ENCODE measurements at places on chromosomes 5 and 9.

- no peak overlapping the region for H3K27ac ChIP-seq
- H3K4me3 ChIP-seq, result no peak overlapping the region
- no peaks in the 10 kb centered on the region for H3K27me3 ChIP-seq
- DNase-seq, result no peak
These were observed 111.4 kb downstream of the FANCC start for GRCh38 chr9:95206143-95206542.

DNA sequence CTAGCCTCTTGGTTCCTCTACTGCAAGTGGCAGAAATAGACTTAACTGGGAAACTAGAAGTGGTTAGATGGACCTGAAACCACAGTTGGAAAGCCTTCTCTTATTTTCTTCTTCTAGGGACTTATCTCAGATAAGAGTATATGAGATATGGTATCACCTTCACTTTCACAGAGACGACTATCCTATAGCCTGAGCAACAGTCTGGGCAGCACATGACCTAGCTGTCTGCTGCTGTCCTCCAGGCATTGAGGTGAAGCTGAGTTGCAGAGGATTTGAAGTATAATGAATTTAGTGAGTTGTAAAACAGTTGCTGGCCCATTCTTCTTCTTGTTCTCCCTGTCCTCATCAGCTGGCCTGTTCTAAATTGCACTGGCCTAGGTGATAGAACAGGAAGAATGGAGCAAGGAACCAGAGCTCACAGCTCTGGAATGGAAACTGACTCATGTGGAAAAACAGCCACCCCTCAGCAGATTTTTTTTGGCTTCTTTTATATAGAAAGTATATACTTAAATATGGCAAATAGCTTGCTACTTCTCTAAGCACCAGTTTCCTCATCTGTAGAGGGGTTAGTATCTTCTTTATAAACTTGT, 27.8 kb downstream of the RECK start:
- no peaks in the 10 kb centered on the region for H3K4me1 ChIP-seq
- no peak overlapping the region for H3K27ac ChIP-seq
- H3K27me3 ChIP-seq, result no peaks in the 10 kb centered on the region
- DNase-seq, result no peak
- no peak overlapping the region for H3K4me3 ChIP-seq

GRCh38 chr5:88675708-88676636, 207.0 kb downstream of the MEF2C start:
- peak overlapping the region; percentile 79 for H3K27ac ChIP-seq
- H3K36me3 ChIP-seq, result peaks cover 12% of the 10 kb centered on the region
- no peak for DNase-seq
- H3K4me1 ChIP-seq, result peaks cover 15% of the 10 kb centered on the region

- no peak overlapping the region for H3K27ac ChIP-seq
- H3K4me1 ChIP-seq, result peaks cover 8% of the 10 kb centered on the region
- no peak overlapping the region for H3K4me3 ChIP-seq
- H3K27me3 ChIP-seq, result no peaks in the 10 kb centered on the region
- no peak for DNase-seq
- no peaks in the 10 kb centered on the region for H3K36me3 ChIP-seq
These were observed 58.0 kb upstream of the RPL26L1 start for GRCh38 chr5:172901012-172901780.

DNA sequence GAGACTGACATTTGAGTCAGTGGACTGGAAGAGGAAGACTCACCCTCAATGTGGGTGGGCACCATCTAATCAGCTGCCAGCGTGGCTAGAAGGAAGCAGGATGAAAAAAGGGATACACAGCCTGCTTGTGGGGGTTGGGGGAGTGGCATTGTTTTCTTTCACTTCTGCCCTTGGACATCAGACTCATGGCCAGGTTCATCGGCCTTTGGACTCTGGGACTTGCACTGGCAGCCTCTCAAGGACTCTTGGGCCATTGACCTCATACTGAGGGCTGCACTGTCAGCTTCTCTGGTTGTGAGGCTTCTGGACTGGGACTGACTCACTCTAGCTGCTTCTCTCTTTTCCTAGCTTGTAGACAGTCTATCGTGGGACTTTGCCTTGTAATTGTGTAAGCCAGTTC, 374.9 kb downstream of the TLE1 start:
- DNase-seq, result no peak
- no peaks in the 10 kb centered on the region for H3K4me1 ChIP-seq
- no peaks in the 10 kb centered on the region for H3K36me3 ChIP-seq
- no peaks in the 10 kb centered on the region for H3K27me3 ChIP-seq
- H3K27ac ChIP-seq, result no peak overlapping the region

GRCh38 chr5:88821161-88821560, 61.8 kb downstream of the MEF2C start:
- H3K4me1 ChIP-seq, result no peaks in the 10 kb centered on the region
- H3K4me3 ChIP-seq, result no peak overlapping the region
- H3K27ac ChIP-seq, result no peak overlapping the region
- no peak for DNase-seq
- peaks cover 8% of the 10 kb centered on the region for H3K27me3 ChIP-seq

DNA sequence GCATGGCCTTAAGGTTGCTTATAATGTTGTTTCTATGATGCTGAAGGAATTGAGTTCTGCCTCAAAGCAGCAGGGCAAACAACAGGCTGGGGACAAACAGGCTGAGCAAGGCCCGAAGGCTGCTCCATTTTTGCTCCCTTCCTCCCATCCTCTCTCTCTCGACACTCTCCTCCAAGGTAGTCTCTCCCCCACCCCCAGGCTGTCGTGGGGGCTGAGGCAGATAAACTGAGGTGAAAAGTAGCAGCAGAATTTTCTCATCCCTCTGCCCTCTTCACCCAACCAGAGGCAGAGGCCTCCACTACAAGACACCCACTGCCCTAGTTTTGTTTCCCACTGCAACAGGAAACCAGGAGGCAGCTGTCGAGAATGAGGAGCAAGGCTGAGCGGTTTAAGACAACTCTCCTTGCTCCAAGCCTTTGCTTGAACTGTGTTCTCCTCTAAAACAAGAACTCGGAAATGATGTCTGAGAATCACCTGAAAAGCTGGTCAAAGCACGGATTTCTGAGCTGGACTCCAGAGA, 13.5 kb upstream of the GNA14 start:
- DNase-seq, result no peak
- peaks cover 7% of the 10 kb centered on the region for H3K27me3 ChIP-seq
- H3K4me1 ChIP-seq, result no peaks in the 10 kb centered on the region
- H3K36me3 ChIP-seq, result no peaks in the 10 kb centered on the region
- no peak overlapping the region for H3K27ac ChIP-seq
- H3K4me3 ChIP-seq, result no peak overlapping the region

DNA sequence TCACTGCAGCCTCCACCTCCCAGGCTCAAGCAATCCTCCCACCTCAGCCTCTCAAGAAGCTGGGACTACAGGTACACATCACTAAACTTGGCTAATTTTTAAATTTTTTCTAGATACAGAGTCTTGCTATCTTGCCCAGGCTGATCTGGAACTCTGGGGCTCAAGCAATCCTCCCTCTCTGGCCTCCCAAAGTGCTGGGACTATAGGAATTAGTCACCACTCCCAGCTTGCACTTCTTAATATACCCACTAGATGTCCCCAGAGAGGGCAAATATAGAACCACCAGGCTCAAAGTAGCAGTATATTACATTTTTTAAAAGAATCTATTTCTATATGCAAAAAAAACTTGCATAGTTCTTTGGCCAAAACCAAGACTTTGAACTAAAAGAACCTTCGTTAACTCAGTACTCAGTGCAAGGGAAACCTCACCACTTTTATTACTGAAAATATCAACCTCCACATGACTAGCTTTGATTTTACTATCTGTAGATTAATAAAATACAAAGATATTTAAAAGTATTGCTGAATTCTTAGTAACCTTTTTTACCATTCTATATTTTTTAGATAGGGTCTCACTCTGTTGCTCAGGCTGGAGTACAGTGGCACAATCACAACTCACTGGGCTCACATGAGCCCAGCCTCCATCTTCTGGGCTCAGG, 25.8 kb upstream of the HSD17B3 start:
- H3K27ac ChIP-seq, result no peak overlapping the region
- H3K4me3 ChIP-seq, result no peak overlapping the region
- DNase-seq, result peak; percentile 53
- H3K27me3 ChIP-seq, result no peaks in the 10 kb centered on the region
- H3K4me1 ChIP-seq, result no peaks in the 10 kb centered on the region

DNA sequence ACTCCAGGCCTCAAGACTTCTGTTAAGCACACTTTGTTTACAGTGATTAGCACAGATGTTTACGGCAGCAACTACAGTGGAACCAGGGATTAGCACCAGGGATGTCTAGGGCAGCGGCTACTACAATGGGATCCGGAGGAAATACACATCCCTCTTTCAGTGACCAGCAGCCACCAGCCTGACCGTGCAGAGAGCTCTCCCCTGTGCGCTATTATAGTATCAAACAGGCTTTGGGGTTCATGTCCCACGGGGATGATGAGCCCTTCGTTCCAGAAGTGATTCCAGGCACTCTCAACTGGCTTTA, 21.5 kb downstream of the GFPT2 start:
- no peaks in the 10 kb centered on the region for H3K36me3 ChIP-seq
- peaks cover 12% of the 10 kb centered on the region for H3K27me3 ChIP-seq
- no peak overlapping the region for H3K4me3 ChIP-seq

DNA sequence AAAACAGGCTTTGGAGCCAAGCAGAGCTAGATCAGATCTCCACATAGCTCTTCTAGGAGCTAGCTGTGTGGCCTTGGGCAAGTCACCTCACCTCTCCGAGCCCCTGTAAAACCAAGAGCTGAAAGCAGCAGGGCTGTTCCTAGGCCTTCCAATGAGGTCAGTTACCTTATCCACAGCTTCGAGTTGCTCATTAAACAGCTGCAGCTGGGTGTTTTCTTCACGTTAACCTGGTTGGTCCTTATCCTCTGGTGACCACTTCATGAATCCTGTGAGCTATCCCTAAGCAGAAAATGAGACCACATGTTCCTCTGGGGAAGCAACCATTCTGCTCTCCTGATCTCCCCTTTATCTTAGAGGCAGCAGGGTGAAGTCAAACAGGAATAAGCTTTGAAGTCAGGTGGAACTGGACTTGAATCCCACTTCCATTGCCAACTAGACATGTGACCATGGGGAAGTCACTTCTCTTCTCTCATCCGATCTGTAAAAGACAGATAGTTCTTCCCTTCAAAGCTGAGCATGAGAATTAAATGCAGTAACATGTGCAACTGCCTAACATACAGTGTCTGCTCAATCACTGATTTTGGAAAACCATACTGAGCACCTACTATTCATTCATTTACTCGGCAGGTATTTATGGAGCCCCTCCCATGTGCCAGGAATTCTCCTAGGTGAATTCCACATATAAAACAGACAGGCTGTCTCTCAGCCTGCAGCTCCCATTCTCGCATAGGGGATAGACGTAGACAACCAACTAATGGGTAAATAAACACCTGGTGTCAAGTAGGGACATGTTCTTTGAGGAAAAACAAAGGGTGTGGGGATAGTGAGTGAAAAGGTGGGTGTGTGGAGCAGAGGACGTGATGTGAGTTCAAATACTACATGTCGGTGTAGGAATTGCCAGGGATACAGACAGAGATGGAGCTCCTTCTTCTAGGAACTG, 111.7 kb upstream of the BOD1 start:
- no peak for DNase-seq
- H3K27me3 ChIP-seq, result peaks cover 3% of the 10 kb centered on the region
- no peaks in the 10 kb centered on the region for H3K36me3 ChIP-seq
- H3K4me1 ChIP-seq, result no peaks in the 10 kb centered on the region
- no peak overlapping the region for H3K4me3 ChIP-seq
- H3K27ac ChIP-seq, result no peak overlapping the region

GRCh38 chr5:66551945-66552344, 44.2 kb upstream of the MAST4 start:
- peaks cover 8% of the 10 kb centered on the region for H3K4me1 ChIP-seq
- H3K27ac ChIP-seq, result no peak overlapping the region
- DNase-seq, result no peak
- no peak overlapping the region for H3K4me3 ChIP-seq
- peaks cover 12% of the 10 kb centered on the region for H3K27me3 ChIP-seq

GRCh38 chr9:85053206-85053786, 383.8 kb downstream of the NTRK2 start:
- no peaks in the 10 kb centered on the region for H3K4me1 ChIP-seq
- H3K4me3 ChIP-seq, result no peak overlapping the region
- no peak overlapping the region for H3K27ac ChIP-seq
- no peaks in the 10 kb centered on the region for H3K36me3 ChIP-seq

- no peak overlapping the region for H3K4me3 ChIP-seq
- H3K4me1 ChIP-seq, result no peaks in the 10 kb centered on the region
These were observed 67.6 kb downstream of the ANKHD1 start for GRCh38 chr5:140469259-140469658.

GRCh38 chr5:109354761-109355160, 55.0 kb downstream of the PJA2 start:
- peaks cover 33% of the 10 kb centered on the region for H3K36me3 ChIP-seq
- no peaks in the 10 kb centered on the region for H3K27me3 ChIP-seq
- H3K4me1 ChIP-seq, result no peaks in the 10 kb centered on the region
- H3K27ac ChIP-seq, result no peak overlapping the region
- DNase-seq, result no peak
- H3K4me3 ChIP-seq, result no peak overlapping the region

GRCh38 chr9:87270848-87271234, 226.8 kb upstream of the DAPK1 start:
- H3K27ac ChIP-seq, result no peak overlapping the region
- H3K4me1 ChIP-seq, result peaks cover 6% of the 10 kb centered on the region
- no peak overlapping the region for H3K4me3 ChIP-seq
- peaks cover 4% of the 10 kb centered on the region for H3K27me3 ChIP-seq
- H3K36me3 ChIP-seq, result no peaks in the 10 kb centered on the region

GRCh38 chr9:95793924-95794828, 81.3 kb upstream of the ERCC6L2 start:
- H3K27me3 ChIP-seq, result peaks cover 44% of the 10 kb centered on the region
- H3K27ac ChIP-seq, result no peak overlapping the region
- no peaks in the 10 kb centered on the region for H3K4me1 ChIP-seq
- no peak overlapping the region for H3K4me3 ChIP-seq
- no peak for DNase-seq

DNA sequence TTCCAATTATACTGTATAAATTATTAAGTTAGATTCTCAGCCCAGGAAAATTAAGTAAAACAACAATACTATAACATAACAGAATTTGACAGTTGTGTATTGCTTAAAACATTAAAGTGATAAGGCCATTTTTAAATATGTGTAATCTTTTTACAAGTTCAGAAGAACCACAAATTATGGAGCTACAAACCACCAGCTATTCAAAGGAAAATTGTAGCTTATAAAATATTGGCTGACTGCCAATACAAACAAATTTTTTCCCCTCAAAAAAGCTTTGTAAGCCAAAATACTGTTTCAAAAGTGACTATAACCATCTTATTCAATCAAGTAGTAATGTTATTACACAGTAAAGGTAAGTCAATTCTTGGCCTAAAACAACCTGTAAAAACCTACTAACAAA, 21.9 kb downstream of the STRBP start:
- peaks cover 4% of the 10 kb centered on the region for H3K36me3 ChIP-seq
- H3K27ac ChIP-seq, result no peak overlapping the region
- no peak overlapping the region for H3K4me3 ChIP-seq
- H3K27me3 ChIP-seq, result no peaks in the 10 kb centered on the region
- DNase-seq, result no peak
- H3K4me1 ChIP-seq, result peaks cover 6% of the 10 kb centered on the region

- no peak overlapping the region for H3K27ac ChIP-seq
- H3K4me1 ChIP-seq, result peaks cover 3% of the 10 kb centered on the region
- H3K27me3 ChIP-seq, result peaks cover 6% of the 10 kb centered on the region
- H3K4me3 ChIP-seq, result no peak overlapping the region
These were observed 76.2 kb upstream of the ANKRD55 start for GRCh38 chr5:56309262-56309826.

All from activated CD8-positive, alpha-beta memory T cell treated with anti-CD3 and anti-CD28 coated beads, Interleukin-2, amount 10 ng/mL, durations not matched to agents 7 days and 5 days (primary cell).